Urinary bladder (tissue), 4 donors: ENCODE measurements at places on chromosomes 16 and 17. TPM values are rescaled to one million over a fixed set of nuclear protein-coding genes. Genes with fewer than 3 reads are reported as not detected.
A peak's percentile ranks its signal among the peaks of the same experiment; 100 is the strongest.

DNA sequence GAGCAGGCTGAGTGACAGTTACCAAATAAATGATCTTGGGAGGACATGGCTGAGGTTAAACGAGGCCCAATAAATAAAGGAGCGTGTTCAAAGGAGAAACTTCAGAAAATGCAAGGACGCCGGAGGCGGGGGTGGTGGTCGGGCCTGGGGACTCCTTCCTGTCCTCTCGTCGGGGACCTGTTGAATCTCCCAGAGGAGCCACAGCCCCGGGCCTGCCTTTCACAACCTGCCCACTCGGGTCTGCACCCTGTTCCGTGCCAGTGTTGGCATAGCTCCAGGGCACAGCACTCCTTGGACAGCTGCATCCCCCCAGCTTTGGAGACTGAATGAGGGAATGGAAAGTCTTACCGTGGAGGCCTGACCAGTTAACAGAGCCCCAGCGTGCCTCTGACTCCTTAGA, 8.1 kb upstream of the TBX4 start:
- no peak for DNase-seq

- no peak for DNase-seq
Observed at GRCh38 chr17:35489944-35490343, 41.4 kb upstream of the SLFN13 start.

KCNJ2 gene
- total RNA-seq, result 9.1 TPM

- DNase-seq, result no peak
Observed at GRCh38 chr17:72697602-72698146, 394.8 kb downstream of the SLC39A11 start.

- no peak for DNase-seq
Observed at GRCh38 chr17:58513267-58513964, 1.0 kb downstream of the MTMR4 start.

GRCh38 chr16:4218202-4218601, 23.7 kb downstream of the SRL start:
- DNase-seq, result no peak

- no peak for DNase-seq
Observed at GRCh38 chr17:29043539-29044145, 701 bp downstream of the PIPOX start.

- DNase-seq, result no peak
Observed at GRCh38 chr17:63448655-63449054, 2.5 kb upstream of the CYB561 start.

DNA sequence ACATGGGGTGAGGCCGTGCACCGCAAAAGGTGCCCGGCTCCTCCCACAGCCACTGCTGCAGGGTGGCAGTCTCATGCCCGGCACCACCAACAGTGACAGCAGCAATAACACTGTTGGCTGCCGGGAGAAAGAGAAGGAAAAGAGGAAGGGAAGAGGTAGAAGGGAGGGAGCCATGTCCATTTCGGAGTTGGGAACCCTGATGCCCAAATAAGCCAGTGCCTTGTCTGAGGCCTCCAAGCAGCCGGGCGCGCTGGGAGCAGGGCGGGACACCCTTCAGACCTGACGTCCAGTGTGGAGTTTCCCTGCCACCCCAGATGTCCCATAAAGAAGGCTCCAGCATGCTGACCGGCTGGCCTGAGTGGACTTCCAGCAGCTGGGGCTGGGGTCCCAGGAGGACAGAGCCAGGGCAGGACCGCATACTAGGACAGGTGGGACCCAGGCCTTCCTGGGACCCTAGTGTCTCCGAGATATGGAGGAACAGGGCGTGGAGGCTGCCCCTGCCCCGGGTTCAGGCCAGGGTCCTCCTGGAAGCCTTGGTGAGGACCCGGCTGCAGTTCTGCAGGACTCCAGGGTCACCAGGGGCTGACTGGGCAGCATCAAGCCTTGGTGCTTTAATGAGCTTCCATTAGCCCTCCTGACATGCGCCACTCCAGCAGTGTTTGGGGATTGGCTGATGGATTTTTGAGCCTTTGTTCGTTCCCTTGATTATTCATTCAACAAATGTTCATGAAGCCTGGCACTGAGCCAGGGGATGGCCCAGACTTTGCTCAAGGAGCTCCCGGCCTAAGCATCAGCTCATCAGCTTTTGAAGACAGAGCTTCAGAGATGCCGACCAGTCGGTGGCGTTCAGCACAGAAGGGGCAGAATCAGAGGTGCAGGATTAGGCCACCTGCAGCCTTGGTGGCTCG, 223.6 kb upstream of the CIBAR2 start:
- no peak for DNase-seq

DNA sequence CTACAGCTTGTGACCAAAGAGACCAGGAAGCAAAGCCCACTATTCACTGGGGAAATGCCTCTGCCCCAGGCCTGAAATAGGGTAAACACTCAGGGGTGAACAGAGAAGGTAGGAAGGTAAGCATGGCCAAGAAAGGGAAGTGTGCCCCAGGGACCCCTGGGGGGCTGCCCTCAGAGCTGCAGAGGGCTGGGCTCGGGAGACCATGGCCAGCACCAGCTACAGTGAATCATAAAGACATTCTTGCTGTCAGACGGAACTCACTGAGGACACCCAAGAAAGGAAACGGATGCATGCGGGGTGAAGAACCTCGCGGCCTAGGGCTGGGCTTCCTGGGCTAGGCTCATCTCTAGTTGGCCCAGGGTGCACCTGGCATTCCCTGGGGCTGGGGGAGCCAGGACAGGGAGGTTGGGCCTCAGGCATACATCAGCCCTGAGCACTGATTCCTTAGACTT, 9.6 kb downstream of the HIC1 start:
- DNase-seq, result no peak

GRCh38 chr16:17351441-17352035, 119.2 kb downstream of the XYLT1 start:
- DNase-seq, result no peak

DNA sequence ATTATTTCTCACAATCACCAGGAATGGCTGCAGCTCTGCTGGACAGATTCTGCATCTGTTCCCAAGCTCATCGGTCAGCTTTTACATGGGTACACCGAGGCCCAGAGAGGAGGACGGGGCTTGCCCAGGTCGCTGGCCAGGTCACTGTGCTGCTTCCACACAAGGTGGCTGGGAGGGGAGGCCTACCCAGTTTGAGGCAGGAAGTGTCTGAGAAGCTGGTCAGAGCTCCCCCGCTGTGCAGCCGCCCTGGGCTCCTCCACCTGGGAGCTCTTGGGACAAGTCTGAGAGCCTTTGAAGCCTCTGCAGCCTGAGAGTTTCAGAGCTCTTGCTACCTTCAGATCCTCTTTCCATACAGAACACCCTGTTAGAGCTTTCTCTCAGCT, 143.3 kb downstream of the CLEC16A start:
- no peak for DNase-seq

DNA sequence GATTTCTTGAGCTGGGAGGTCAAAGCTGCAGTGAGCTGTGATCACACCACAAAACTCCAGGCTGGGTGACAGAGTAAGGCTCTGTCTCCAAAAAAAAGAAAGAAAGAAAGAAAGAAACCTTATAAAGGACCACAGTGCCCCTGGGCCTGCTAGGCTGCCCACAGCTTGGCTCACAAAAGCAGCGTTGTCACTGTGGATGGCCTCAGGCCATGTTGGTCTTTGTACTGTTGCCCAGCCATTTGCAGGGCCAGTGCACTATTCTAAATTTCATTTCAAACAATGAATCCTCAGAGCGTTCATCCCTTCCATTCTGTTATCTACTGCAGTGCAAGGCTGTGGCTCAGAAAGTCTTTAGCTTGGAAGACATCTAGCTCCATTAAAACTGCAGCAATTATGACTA, 208.4 kb downstream of the SLC39A11 start:
- DNase-seq, result no peak

DNA sequence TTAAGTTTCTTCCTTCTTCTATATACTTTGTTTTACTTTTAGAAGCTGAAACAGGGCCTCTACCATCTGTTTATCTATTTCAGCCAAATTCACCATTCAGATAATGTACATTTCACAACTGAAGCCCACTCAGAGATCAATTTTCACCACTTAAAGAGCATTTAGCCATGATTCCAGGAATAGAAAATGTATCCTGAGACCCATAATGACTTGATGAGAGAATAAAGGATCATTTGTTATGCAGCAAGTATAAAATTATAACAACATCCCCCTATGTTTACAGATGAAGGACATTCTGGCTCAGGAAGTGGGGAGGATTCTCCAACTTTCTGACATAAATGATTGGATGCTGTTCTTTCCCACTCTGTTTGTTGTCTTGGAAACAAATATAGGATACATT, 962.1 kb upstream of the EEF2KMT start:
- no peak for DNase-seq

DNA sequence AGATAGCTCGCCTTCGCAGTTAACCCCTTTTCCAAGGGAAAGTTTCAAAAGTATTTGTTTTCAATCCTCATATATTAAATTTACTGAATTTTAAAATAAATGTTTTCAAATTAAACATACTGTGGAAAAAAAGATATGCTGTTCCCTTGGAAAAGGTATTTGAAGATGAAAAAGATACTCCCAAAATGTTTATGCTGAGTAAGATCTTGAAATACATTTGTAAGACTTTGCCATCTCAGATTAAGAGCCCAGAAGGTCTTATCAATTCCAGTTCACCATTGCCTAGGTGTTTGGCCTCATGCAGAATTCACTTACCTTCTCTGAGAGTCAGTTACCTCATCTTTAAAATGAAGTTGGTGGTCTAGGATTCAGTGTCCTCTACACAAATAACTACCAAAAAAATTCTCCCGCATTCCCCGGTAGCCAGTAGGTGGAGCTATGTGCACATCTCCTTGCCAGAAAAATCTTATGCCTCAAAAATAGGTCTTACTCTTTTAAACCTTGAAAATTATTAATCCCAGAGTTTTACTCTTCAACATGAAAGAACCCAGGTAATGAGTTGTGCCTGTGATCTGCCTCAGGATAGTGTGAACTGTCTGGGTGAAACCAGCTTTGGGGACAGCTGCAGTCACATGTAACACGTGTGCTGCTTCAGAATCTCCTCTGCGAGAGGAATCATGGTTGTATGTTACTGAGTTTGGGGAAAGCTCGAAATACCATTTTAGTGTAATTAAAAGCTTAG, 178.3 kb downstream of the MRTFB start:
- peak; percentile 26 for DNase-seq

MYH8 gene
- 69.6 TPM for total RNA-seq

- no peak for DNase-seq
Observed at GRCh38 chr17:20302246-20302917, 165.0 kb downstream of the LGALS9B start.

DNA sequence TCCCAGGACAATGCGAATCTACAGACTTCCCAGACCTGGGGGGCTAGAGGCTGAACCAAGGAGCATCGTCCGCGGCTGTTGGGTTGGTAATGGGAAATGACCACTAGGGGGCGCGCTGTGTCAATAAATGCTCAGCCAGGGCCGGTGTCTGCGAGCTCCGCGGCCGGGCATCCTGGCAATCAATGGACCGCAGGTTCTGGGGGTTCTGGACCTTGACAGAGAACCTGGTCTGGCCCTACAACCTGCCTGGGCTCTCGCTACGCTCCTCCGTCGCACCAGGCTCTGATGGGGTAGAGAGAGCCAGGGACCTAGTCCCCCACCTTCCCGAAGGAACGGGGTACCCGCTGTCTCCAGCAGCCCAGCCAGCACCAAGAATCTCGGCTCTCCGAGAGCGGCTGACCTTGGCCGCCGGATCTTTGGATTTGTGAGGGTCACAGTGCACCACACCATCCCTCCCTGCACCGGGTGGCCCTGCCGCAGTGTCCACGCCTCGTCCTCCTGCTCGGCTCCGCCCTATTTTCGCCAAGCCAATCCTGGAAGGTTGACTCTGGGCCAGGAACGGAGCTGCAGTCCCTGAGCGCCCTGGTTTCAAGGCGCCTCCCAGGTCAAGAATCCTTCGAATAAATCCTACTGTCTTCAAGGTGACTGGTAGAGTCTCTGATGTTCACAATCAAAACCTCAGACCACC, 20.4 kb upstream of the BEAN1 start:
- DNase-seq, result peak; percentile 42

CHTF18 gene
- 8.6 TPM for total RNA-seq

ZNF319 gene
- 3.8 TPM for total RNA-seq

- DNase-seq, result no peak
Observed at GRCh38 chr16:10114409-10114808, 67.8 kb downstream of the GRIN2A start.

DNA sequence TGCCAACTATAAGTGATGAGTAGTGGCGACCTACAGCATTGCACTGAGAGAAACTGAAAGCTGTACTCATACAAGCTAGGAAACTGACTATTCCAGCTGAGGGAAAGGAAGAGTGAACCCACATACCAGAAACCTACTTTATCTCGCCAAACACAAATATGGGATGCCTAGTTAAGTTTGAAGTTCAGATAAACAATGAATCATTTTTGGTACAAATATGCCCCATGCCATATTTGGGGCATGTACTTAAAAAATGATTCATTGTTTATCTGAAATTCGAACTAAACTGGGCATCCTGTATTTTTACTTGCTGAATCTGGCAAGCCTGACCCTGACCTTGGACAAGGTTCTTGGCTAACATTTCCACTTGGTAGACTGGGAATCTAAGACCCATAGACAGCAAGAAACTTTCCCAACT, 527.8 kb upstream of the PSMD7 start:
- DNase-seq, result no peak

TNP2 gene
- not detected for total RNA-seq

GRCh38 chr17:80270836-80271235, 10.2 kb downstream of the RNF213 start:
- DNase-seq, result no peak
